Effector memory CD8-positive, alpha-beta T cell (primary cell): ENCODE measurements at places on chromosomes 1 and 21.

GRCh38 chr1:164824542-164824941 lies 265.6 kb downstream of the PBX1 start:
- DNase-seq = no peak

- no peak for DNase-seq
These were observed 8.9 kb upstream of the ZRANB2 start for GRCh38 chr1:71089536-71090270.

DNA sequence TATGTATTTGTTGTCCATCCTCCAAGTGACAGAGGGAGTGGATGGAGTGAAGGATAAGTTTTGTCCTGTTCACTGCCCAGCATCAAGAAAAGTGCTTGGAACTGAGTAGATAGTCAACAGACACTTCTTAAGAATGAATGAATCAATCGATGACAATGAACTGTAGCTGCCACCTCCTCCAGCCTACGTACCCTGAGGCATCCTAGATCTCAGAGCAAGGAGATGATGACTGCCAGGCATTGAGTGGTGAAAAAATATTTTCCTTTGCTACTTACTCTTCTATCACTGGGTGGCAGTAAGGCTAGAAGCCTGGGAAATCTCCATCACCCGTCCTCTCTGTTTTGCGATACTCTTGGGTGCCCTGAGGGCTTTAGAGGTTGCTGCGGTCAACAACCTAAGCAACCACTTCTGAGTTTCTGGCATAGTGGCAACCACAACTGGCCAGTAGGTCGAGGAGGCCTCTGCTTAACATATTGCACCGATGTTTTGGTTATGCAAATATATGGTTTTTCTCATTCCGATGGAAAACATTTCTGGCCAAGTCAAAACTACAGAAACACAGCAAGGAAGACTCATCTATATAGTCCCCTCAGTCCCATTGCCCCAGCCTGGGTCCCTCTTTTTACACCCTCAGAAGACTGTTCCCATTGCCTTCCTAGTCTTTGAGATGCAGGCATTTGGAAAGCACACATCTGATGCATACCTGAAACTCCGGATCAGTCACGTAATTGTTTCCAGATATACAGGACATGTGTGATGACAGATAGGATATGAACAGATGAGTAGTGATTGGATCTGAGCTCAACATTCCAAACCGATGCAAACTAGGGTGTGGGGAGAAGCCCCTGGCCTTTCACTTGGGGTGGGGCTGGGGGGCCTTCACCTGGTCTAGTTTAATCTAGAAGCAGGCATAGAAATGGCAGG lies 136.8 kb downstream of the RUNX1 start:
- no peak for DNase-seq

DNA sequence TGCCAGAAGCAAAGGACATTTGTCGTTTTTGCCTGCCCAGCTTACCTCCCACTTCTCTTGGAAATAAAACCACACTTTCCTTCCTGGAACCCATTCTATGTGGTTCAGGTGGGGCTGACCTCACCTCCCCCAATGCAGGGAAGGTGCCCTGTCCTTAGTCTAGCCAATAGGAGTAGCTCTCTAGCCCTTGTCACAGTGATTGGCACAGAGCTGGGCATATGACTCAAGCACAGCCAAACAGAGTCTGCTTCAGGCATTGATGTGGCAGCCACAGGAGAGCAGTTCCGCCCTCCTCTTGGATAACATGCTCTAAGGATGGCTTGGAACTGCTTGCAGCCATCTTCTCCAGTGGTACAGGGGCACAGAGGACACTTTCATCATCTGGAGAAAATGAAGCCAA lies 134.0 kb downstream of the LRIG2 start:
- no peak for DNase-seq

GRCh38 chr1:192763243-192763642 lies 45.6 kb upstream of the RGS2 start:
- no peak for DNase-seq

- DNase-seq = peak; percentile 33
These were observed 25.2 kb downstream of the IL12RB2 start for GRCh38 chr1:67332653-67333529.
